Upper lobe of right lung (tissue), 1 donor: ENCODE measurements at places on chromosomes 5 and 9. TPM values are rescaled to one million over a fixed set of nuclear protein-coding genes. Genes with fewer than 3 reads are reported as not detected.

Gene HAVCR2
- total RNA-seq = 30.7 TPM

DNA sequence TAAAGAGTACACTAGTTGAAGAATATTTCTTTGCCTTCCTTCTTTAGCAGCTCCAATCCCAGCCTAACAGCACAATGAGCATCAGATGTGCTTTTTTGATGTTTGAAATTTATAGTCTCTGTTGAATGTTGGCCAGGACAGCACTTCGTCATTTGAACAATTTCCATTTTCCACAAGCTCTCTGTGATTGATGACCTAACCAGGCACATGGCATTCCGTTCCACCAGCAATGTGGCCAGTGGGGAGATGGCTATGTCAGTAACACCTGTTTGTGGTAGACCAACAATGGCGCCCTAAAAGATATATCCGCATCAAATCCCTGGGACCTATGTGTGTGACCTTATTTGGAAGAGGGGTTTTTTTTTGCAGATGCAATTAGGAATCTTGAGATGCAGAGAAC is 66.8 kb downstream of the PALM2AKAP2 start:
- H3K27ac ChIP-seq = no peak overlapping the region
- H3K4me1 ChIP-seq = no peaks in the 10 kb centered on the region
- no peaks in the 10 kb centered on the region for H3K27me3 ChIP-seq
- no peak overlapping the region for H3K4me3 ChIP-seq
- no peaks in the 10 kb centered on the region for H3K36me3 ChIP-seq
- no peak for DNase-seq

DNA sequence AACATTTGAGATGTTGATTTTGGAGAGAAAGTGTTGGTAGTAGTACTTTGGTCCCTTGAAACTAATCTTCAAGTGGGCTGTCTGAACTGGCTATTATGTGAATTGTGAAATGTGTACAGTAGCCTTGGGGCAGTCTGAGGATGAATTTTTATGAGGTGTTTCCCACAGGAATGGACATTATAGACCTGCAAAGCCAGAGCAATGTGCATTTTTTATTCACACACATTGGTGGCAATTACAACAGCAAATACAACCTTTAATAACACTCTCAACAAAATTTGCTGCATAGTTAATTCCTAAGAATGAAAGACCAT is 147.0 kb downstream of the PAM start:
- no peaks in the 10 kb centered on the region for H3K4me1 ChIP-seq
- H3K36me3 ChIP-seq = no peaks in the 10 kb centered on the region

DNA sequence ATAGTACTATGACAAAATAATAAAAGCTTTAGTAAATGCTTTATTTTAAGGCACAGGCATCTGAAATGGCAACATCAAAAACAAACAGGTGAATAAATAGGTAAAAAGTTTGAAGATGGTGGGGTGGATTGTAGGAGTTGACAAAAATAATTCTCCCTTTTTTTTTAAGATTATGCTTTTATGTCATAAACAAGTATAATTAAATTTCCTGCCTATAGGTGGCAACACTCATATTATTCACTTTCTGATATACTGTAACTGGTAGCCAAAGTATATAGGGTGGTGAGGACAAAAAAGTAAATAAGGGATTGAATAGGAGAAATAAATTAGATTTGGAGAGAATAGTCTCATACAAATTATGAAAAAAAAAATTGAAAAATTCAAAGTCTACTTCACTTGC is 120.0 kb upstream of the ACOT12 start:
- H3K4me1 ChIP-seq = no peaks in the 10 kb centered on the region
- no peak overlapping the region for H3K27ac ChIP-seq
- no peak for DNase-seq
- peaks cover 3% of the 10 kb centered on the region for H3K36me3 ChIP-seq

- no peak for DNase-seq
- no peaks in the 10 kb centered on the region for H3K36me3 ChIP-seq
- no peaks in the 10 kb centered on the region for H3K27me3 ChIP-seq
- H3K4me3 ChIP-seq = no peak overlapping the region
- no peaks in the 10 kb centered on the region for H3K4me1 ChIP-seq
These were observed 226.6 kb upstream of the SLC24A2 start for GRCh38 chr9:20015427-20015931.
